ENCODE measurements at places on chromosomes 2 and 18.

DNA sequence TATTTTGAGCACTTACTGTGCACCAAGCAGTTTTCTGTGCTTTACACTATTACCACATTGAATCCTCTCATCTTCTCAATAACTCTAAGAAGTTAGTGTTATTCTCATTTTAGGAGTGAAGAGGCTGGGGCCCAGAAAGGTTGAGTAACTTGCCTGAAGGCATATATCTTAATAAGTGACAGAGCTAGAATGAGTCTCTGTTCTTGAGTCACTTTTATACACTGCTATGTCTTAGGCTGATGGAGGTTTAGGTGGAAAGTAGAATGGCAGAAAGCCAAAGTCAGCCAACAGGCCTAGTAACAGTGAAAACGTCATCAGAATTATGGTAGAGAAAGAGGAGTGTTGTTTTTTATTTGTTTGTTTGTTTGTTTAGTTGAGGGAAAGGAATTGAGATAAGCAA, 27.9 kb upstream of the RPE start:
- no peak for DNase-seq

DNA sequence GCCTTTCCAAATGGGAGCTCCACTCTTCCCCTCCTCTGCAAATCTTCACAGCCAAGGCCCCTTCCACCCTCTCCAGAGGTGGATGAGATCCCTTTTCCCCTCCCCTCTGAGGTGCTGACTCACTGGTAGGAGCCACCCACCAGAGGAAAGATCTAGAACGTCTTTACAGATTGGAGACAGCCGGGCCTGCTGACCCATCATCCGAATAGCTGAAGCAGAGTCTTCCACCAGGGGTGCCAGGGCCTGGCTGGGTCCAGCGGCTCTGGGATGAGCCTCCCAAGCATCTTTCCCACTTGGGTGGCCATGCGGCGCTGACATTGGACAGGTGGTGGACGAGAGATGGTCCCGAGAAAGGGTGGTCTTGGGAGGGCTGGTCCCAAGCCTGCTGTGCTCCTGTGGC, 9.0 kb downstream of the ERFE start:
- DNase-seq: no peak

- no peak for DNase-seq
Observed at GRCh38 chr2:200821686-200822245, 10.1 kb downstream of the BZW1 start.

- no peak for DNase-seq
Observed at GRCh38 chr2:188078534-188078933, 213.1 kb upstream of the GULP1 start.

DNA sequence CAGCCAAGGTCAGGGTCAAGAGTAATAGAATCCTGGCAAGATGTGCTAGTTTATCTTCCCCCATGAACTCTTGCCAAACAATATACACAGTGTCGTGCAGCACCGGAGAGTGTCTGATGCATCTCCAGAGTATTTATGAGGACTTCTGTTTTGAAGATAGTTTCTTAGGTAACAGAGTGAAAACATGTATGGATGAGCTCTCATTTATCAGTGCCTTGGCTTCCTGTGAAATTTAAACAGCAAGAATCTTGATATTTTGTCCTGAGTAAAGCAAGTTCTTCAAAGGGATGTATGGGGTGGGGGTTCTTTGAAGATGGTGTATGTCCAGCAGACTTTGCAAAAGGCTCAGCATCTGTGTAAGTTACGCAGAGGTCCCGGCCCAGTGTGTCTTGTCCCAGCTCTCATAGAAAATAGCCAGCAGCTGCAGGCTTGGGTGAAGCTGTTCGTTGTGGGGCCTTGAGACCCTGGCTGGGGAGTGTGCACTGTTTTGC, 361.0 kb upstream of the NT5C1B start:
- DNase-seq: no peak

DNA sequence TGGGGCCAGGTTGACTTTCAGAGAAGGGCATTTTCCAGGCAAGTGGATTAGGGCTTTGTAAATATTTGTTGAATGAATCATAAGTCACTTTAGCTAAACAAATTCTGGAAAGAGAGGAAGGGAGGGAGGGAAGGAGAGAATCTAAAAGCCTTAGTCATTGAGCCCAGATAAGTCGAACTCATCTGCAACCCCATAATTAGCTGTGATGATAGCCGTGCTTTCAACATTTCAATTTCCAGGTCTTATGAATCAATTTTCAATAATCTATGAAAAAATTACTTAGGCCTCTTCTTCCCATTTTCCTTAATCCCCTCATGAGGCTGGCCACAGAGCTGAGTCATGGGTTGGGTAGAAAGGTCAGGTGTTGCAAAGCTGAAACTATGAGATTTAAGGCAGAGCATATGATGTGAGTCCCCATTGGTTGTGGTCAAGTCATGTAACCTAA, 111.9 kb upstream of the MAPRE2 start:
- no peak for DNase-seq

DNA sequence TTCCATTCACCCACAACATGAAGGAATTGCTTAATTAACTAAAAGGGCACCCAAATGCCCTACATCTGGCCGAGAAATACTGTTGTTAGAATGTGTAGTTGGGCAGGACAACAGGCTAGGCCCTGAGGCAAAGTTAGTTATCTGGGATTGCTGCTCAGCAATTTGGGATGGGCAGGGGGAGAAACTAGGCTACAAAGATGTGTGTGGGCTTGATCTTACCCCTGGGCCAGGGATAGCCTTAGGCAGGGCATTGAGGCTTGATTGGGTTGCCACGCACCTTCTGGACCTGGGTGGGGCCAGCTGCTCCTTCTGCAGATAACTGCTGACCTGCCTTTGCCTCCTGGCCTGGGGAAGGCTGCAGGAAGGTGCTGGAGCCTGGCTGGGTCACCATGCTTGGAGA, 9.4 kb downstream of the IL18RAP start:
- no peak for DNase-seq

- no peak for DNase-seq
Observed at GRCh38 chr18:35137632-35138031, 96.4 kb downstream of the MAPRE2 start.

DNA sequence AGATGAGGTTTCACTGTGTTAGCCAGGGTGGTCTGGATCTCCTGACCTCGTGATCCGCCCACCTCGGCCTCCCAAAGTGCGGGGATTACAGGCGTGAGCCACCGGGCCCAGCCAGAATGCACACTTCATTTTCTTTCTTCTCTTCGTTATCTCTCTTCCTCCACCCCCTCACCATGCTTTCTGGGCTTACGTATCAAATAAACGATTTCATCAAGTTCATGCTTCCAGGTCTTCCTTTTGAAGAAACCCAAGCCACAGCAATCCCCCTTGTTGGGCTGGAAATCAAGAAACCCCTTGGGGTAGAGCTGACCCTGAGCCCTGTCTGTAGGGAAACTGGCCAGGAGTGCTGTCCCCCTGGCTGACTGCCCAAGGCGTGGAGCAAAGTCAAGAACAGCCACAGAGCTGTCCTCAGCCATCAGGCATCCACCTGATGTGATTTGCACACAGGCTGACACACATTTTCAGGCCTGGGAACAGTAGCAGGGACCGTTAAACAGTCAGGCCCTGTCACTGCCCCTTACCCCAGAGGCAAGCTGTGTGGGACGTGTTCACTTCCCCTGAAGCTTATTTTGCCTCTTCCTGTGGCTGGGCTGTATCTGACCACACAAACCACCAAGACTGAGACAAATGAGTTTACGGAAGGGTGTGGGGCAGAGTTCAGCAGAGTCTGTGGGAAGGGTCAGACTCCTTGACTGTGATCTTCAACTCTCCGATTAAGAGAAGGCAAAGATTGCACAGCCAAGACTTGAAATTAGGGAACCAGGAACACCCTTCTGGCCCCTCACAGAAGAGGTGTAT, 15.1 kb upstream of the NMUR1 start:
- peak; percentile 28 for DNase-seq

GRCh38 chr2:59528525-59528924, 1024.9 kb downstream of the BCL11A start:
- no peak for DNase-seq

DNA sequence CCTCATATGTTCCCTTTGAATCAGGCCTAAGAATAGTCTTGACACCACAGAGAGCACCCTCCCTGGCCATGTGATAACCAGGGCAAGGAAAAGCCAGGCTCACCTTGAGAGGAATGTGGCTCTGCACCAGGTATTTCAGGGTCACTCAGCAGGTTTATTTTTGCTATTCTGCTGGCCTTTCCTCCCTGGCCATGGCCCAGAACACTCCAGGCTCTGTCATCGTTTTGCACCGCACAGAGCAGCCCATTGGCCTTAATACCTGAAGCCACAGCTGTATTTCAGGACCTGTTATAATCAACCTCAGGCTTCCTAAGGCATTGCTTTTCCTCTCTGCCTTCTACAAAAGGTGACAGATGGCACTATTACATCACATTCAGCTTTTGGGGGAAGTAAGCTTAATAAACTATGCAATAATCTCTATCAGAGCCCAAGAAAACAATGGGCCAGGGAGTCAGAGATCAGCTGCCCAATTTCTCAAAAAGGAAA, 668.3 kb downstream of the IRS1 start:
- no peak for DNase-seq

DNA sequence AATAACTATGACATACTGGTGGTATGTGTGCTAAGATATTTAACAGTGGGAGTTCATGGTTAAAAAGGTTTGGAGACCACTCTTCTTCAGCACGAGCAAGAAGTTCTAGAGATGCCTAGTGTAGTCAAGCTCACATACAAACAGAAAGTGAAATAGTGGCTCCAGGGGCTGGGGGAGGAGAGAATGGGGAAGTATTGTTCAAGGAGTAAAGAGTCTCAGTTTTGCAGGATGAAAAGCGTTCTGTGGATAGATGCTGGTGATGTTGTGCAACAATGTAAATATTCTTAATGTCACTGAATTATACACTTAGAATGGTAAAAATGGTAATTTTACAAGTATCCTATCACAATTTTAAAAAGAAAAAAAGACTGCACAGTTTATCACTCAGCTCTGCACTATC, 29.0 kb upstream of the EPAS1 start:
- DNase-seq: no peak

DNA sequence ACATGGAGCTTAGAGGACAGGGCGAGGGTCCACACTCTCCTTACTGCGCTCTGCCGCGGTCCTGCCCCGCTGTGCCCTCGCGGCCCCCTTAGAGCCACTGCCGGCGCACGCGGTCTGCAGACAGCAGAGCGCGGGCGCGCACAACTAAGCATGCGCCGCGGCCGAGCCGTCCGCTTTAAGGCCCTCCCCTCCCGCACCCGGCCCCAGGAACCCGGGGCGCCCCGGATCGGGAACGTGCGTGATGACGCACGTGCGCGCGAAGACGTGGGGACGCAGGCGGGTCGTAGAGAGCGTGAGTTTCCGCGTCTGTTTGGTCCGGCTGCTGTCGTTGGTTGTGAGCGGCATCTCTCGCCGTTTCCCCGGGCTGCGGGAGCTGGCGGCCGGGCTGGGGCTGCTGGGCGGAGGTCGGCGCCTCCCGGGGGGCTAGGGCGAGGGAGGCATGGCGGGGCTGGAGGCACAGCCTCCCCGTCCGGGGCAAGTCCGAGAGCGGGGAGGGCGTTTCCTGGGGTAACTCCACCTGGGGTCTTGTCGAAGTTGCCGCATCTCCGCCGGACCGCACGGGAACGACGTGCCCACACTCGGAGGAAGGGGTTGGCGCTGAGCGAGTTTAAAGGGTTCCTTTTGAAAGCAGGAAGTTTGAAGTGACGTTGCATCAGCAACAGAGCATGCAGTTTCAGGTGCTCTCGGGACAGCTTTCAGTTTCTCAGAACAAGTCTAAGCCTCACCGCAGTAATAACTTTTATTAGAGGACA, at the start of gene RHBDD1:
RHBDD1 (plus strand) TSS at position 259 of the 752 bp plus-strand sequence. CDS start 28,640 bp downstream, outside the sequence.
- peak; percentile 84 for DNase-seq

- no peak for DNase-seq
Observed at GRCh38 chr18:28159055-28159454, 17.9 kb downstream of the CDH2 start.

- DNase-seq: no peak
Observed at GRCh38 chr2:143068509-143068908, 60.7 kb upstream of the ARHGAP15 start.

- DNase-seq: no peak
Observed at GRCh38 chr2:216308576-216308975, 63.7 kb downstream of the MARCHF4 start.

GRCh38 chr2:143420313-143420712, 291.1 kb downstream of the ARHGAP15 start:
- DNase-seq: no peak

DNA sequence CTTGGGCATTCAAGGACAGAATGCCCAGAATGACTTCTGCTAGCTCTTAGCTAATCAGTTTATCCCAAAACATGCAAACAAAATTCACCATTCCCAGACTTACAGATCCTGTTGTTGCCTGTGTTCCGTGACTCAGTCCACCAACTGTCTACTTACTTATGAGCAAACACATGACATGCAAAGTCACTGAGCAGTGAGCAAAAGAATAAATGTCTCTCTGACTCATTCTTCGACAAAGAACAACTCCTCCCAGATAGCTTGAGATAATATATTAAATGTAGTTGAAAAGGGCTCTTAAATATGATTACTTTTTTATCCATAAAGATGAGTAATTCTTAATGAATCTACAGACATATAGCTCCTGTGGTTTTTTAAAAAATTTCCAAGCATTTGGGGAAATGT, 9.0 kb upstream of the CREG2 start:
- DNase-seq: no peak

Measured in T-helper 2 cell (primary cell).